Effector CD8-positive, alpha-beta T cell (primary cell): ENCODE measurements at places on chromosomes 6 and 20.
A peak's percentile ranks its signal among the peaks of the same experiment; 100 is the strongest.

DNA sequence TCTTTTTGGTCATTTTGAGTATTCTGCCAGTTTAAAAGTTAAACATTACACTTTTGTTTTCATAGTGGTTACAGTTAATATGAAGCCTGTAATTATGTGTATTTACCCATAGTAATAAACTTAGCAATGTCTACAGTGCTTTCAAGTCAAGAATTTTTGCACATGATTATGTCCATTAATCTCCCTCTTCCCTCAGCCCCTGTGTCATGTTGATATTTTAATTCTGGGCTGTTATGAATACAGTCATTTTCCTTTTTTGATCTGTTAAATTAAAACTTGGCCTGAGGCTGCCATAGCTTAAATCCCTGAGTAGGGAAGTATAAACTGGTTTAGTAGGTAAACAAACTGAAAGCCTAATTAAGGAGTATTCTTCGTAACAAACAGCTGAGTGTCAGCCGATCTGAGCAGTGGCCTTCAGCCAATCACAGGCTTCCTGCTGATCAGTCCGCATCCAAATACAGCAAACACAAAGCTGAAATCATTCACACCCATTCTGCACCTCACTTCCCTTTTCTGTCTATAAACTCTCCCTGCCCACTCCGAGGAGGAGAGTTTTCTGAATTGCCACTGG lies 9.5 kb upstream of the SFT2D1 start:
- DNase-seq: no peak

GRCh38 chr6:69914015-69914485 lies 47.7 kb downstream of the COL19A1 start:
- DNase-seq: no peak

GRCh38 chr6:99588618-99589289 lies 17.9 kb upstream of the PRDM13 start:
- DNase-seq: peak; percentile 19

- DNase-seq: peak; percentile 30
Observed at GRCh38 chr6:45422503-45423110, 44.9 kb upstream of the SUPT3H start.

DNA sequence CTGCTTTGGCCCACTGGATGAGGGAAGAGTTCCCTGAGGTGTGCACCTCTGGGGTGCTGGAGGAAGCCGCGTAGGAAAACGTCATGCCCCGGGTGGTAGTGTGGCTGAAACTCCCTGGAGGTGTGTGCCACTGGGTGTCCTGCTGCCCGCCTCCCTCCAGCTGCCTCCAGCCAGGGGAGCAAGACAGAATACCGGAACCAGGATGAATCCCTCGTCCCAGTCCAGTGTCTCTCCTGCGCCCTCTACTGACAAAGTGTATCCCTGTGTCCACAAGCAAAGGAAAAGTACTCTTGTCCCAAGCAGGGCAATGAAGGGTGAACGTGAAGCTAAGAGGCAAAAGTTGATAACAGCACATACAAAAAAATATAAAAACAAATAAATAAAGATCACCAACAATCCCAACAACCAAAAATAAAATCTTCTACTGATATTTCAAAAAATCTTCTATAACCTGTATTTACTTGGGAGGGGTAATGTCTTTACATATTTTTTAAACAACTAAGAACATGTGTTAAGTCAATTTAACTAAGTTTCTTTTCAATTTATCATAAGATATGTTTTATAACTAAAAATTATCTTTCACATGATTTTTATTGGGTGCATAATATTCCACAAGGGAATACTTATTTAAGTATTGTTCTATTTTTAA lies 437.6 kb downstream of the MAFB start:
- DNase-seq: no peak

- no peak for DNase-seq
Observed at GRCh38 chr20:36096435-36096834, 58.1 kb upstream of the EPB41L1 start.

- DNase-seq: no peak
Observed at GRCh38 chr20:9025011-9025410, 43.9 kb upstream of the PLCB4 start.

DNA sequence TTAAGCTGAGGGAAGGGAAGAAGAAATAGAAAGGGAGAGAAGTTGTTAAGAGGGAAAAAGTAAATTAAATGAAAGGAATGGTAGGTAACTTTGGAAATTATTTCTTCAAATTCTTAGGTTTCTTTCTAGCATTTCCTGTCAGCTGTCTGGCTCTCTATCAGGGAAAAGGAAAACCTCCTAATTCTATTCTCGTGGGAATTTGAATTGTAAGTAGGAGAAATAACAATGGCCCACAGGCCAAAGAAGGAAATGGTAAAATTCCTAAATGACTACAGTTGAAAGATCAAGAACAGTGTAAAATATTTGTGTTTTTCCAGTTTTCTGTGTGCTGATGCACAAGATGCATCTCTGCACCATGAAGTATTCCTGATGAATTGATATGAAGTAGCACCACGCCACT lies 173.0 kb downstream of the IBTK start:
- no peak for DNase-seq
